ENCODE measurements at places on chromosomes 11 and 22.

DNA sequence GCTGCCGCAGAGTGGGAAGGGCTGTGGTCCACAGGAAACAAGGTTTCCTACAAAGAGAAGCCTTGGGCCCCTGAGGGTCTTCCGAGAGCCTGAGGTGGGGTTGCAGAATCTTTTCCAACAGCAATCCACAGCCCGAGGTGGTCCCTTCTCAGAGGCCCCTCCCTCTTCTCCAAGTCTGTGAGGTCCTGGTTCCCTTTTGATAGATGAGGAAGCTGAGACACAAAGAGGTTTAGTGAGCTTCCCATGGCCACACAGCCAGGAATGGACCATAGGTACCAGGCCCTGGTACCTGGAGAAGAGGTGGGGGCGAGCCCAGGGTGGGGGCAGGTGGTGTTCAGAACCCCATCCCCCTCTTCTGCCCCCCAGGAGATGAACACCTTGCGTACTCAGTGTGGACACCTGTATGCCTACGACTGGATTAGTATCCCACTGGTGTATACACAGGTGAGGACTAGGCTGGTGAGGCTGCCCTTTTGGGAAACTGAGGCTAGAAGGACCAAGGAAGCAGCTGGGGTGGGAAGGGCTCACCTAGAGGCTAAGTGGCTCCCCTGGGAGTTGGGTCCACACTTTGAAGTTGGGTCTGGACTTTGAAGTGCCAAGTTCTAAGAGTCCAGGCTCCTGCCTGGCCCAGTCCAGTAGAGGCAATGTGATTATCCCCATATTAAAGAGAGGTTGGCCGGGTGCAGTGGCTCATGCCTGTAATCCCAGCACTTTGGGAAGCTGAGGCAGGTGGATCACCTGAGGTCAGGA lies 7.0 kb downstream of the BEST1 start:
- DNase-seq, result no peak

- DNase-seq, result no peak
Observed at GRCh38 chr22:29518427-29518826, 35.1 kb downstream of the THOC5 start.

GRCh38 chr11:29773656-29774264 lies 243.1 kb downstream of the KCNA4 start:
- DNase-seq, result no peak

DNA sequence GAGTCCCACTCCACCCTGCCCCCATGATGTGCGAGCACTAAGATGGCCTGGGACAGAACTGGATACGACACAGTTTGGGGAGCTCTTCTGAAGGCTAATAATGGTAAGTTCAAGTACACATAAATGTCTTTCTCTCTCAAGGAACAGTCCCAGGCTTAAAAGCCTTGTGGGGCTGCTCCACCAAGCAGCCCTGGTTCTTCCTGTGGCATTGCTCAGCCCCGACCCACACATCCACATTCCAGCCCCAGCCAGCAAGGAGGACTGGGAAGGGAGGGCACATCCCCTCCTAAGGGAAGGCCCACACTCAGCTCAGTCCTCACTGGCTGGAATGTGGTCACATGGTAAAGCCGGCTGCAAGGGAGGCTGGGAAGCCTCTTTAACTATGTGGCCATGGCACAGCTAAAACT lies 13.3 kb upstream of the MB start:
- no peak for DNase-seq

DNA sequence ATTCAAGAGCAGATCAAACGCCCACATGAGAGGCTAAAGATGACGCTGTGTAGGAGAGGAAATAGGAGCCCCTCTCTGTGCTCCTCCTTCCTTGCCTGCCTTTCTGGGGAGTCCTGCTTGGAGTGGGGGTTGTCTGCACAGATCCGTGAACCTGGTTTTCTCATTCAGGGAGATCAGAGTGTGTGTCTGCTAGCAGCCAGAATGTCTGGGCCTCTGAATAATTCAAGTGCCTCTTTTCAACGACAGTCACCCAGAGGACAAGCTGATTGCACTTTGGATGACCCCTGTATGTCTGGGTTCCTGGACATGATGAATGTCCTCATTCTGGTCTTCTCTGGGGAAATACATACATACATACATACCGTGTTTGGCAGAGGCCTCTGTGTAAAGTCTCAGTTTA lies 592.5 kb upstream of the B3GAT1 start:
- no peak for DNase-seq
